ENCODE measurements at places on chromosomes 13 and 19. TPM values are rescaled to one million over a fixed set of nuclear protein-coding genes. Genes with fewer than 3 reads are reported as not detected.

DNA sequence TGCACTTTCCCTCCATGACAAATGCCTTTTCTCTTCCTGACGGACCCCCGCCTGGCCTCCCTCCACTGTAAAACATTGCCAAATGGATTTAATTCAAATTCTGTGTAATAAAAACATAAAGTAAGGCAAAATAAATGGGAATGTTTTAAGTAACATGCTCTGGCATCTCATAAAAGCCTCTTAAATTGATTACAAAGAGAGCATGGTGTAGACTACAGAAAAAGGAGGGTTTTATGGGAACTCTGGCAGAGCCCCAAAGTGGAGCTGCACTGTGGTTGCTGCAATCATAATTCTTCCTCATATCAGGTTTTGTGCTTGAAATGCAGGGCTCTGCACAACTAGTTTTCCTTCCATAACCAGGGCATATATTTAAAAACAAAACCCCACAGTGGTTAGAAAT, 44.3 kb upstream of the SIAH3 start:
- no peak for DNase-seq

Gene SLC46A3
- total RNA-seq, result 20.4 TPM

Gene B3GNT8
- total RNA-seq, result not detected

Gene PABPC3
- 0.10 TPM for total RNA-seq

Gene KLK13
- total RNA-seq, result not detected

Gene NANOS3
- 0.83 TPM for total RNA-seq

GRCh38 chr13:113002206-113002912, 33.3 kb downstream of the MCF2L start:
- peak; percentile 51 for DNase-seq

- DNase-seq, result no peak
Measured at GRCh38 chr13:107119989-107120881, 552.3 kb upstream of the ARGLU1 start.

Gene SLC10A2
- total RNA-seq, result not detected

GRCh38 chr19:17005000-17005399, 21.6 kb downstream of the CPAMD8 start:
- no peak for DNase-seq

GRCh38 chr13:73179650-73180274, 121.0 kb downstream of the KLF5 start:
- no peak for DNase-seq

DNA sequence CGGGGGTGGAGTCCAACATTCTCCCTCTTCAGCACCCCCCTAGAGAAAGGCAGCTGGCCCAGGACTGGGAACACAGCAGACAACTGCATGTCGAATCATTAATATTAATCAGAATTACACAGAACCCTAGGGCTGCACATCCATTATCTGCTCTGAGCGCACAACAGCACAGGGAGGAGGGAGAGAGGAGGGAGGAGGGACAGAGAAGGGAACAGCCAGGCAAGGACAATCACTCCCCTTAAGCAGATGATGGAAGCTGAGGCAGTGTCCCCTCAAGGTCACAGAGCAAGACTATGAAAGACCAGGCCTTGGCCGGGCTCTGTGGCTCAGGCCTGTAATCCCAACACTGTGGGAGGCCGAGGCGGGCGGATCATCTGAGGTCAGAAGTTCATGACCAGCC, 25.7 kb downstream of the TLE6 start:
- DNase-seq, result no peak

GRCh38 chr19:35559781-35560180, 3.7 kb downstream of the ATP4A start:
- no peak for DNase-seq

GRCh38 chr13:74074723-74075122, 59.5 kb downstream of the KLF12 start:
- DNase-seq, result no peak

DNA sequence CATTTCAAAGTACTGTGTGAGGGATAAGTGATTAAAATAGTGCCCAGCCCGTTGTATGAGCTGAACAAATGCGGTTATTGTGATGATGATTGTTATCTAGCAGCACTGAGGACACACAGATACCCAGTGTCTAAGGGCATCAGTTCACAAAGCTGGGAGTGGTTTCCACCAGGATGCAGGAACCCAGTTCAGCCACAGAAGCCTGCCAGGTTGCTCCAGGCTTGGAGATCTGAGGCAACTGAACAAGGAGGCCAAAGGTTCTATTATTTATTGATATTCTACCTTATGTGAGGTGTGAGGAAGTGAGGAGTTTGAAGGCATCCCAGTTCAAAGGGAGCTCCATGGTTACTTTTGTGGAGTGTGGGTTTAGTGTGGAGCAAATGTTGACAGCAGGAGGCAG, 13.2 kb downstream of the DIAPH3 start:
- no peak for DNase-seq

- no peak for DNase-seq
Measured at GRCh38 chr13:43360892-43361610, 337.7 kb downstream of the DNAJC15 start.
